CD4-positive, alpha-beta T cell treated with Interleukin-1 beta for 1 hour (primary cell): ENCODE measurements at places on chromosomes 16 and 17.
A peak's percentile ranks its signal among the peaks of the same experiment; 100 is the strongest.

DNA sequence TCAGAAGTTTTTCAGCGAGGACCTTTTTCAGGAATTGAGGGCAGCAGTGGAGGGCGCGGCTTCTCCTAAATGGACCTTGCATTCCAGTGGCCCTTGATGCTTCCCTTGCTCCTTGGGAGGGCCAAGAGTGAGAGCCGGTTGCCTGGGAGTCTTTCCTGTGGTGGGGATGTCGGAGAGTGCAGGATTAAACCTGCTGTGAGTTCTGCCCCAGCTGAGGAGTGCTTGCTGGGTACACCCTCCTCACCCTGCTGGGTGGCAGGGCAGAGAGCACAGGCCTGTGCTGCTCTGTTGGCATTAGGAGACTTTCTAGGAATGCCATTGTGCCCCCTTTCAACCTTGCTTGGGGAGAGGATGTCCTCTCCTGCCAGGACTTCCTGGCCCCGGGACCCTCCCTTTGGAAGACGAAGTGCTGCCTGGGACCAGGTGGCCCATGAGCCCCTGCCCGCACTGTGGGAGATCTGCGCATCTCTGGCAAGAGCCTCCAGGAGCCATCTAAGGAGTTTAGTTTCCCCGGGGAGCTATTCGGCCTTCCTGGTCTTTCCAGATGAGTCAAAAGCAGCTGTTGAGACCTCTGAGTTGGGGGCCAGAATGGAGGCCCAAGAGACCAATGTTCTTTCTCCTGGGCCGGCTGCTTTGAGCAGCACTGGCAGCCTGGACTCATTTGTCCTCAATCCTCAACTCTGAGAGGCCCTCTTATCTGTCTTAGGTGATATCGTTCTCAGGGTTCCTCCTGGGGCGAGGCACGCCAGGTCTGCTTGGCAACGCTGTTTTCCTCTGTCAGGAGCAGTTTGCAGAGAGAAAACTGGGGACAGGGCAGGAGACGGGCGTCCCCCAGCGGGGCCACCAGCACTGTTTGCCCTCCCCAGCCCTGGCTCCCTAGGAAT is 5.6 kb downstream of the LLGL2 start:
- DNase-seq: no peak

DNA sequence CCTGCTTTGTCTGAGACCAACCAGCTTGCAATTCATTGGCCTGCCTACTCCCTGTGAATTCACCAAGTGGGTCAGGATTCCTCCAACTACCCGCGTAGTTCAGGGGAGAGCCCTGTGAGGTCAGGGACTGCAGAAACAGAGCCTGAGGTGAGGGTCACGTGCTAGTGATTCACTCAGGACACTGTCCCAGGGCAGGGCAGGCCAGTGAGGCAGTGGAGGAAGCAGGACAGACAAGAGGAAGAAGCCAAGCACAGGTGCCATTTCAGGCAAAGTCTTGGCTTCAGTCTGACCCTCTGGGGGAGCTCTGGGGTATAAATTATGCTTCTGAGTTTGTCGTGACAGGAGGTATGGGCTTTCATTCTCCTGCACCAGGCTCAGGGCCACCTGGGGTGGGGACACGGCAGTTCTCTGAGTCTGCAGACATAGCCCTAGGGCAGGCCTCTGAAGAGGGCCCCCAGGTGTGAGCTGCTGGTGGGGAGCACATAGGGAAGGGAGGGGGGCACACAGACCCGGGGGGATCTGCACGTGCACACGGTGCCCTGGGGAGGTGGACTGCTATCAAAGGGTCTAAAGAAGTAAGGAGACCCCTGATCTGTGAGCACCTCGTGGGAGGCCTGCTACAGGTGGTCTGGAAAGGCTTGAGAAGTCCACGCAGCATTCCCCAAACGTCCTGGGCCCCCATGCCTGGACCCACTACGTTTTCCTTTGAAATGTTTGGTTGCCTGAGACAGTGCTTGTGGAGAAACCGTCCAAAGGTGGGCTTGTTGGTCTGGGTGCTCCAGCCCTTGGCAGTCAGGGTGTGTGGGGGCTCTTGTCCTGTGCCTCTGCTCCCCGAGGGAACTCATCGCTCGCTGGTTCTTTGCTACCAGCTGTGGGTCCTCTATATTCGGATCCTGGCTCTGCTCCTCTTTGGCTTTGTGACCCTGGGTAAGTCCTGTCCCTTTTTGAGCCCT is 46.4 kb downstream of the NKD1 start:
- DNase-seq: no peak

GRCh38 chr16:66903544-66904427 is 14.9 kb downstream of the CDH16 start:
- no peak for DNase-seq

- peak; percentile 84 for DNase-seq
These were observed 106.3 kb downstream of the SEC14L1 start for GRCh38 chr17:77247048-77247541.

DNA sequence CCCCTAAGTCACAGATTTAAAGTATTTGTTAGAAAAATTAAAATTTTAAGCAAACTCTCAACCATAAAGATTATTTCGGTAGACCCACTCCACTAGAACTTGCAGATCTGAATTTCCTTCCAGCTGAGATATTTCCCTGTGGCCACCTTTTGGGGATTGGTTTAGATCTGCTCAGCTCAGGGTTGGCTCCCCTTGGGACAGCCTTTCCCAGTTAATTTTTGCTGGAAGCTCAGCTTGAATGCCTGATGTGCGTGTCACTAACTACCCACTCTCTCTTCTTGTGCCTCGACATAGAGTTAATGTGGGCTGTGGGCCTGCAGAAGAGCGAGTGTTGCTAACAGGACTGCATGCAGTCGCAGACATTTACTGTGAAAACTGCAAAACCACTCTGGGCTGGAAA is 57.6 kb downstream of the YPEL2 start:
- DNase-seq: no peak

- no peak for DNase-seq
These were observed 81.8 kb upstream of the TOB1 start for GRCh38 chr17:50947782-50948543.

DNA sequence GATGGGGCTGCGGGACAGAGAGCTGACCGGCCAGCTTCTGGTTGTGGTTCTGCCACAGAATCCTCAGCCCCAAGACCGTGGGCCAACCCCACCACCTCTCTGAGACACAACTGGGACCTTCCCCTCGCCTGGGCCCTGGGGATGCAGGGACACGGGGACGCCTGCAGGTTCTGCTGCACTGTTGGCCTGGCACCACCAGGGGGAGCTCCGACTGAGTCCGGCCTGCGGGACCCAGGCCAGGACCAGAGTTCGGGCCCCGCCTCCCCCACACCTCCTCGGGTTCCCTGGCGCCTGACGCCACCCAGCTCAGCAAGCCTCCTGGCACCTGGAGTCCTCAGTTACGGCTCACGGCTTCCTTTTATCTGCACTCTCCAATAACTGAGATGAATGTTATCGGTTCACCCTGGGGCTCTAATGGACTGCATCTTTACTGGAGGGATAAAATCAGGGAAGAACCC is 27.3 kb downstream of the TBC1D16 start:
- DNase-seq: peak; percentile 77

DNA sequence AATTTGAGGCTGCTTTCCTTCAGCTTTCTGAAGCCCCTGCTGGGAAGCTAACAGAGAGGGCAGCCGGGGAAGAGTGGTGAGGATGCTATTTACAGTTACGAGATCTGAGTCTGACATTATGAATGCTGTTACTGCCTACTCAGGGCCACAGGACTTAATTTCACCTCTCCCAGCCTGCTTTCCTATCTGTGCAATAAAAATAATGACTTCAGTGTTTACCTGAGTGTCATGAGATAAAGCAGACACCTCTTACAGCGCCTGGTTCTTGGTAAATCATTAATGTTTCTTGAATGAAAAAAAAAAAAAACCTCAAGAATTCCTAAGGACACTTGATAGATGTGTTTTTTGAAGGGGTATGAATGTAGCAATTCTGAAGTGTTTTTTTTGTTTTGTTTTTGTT is 24.2 kb upstream of the CPHXL start:
- no peak for DNase-seq

- no peak for DNase-seq
These were observed 10.3 kb upstream of the NFAT5 start for GRCh38 chr16:69555437-69555836.

DNA sequence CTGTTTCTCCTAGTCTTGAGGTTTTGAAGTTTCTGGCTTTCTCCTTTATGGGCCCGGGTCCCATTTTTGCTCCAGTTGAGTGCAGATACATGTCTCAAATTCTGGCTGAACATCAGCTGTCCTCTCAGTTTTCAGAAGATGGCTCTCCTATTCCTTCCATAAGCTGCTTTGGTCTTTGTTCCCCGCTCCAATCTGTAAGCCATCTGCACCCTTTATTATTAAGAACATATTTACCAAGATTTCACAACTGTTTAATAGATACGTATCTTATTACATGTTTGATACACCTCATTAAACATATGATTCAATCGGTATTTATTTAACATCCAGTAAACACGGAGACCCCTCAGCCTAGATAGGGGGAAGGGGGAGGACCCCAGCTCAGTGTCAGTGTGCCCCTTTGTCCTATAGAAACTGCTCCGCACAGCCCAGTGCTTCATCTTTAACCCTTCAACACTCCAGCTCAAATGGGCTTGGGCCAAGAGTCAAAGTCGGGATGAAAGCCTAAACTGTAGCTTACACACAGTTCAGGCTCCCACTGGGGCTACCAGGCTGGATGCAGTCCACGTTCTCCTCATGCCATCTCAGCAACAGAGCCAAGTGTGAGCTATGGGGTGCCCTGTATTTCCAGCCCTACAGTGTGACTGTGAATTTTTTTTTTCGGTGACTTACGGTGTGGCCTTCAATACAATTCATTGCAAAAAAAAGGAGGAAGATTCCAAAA is 166.0 kb upstream of the ZFHX3 start:
- DNase-seq: no peak
